ENCODE measurements at places on chromosomes 2 and 18.

GRCh38 chr2:42906557-42907411, 114.4 kb upstream of the HAAO start:
- no peak overlapping the region for H3K4me3 ChIP-seq
- no peaks in the 10 kb centered on the region for H3K36me3 ChIP-seq
- peaks cover 3% of the 10 kb centered on the region for H3K4me1 ChIP-seq
- DNase-seq = no peak

GRCh38 chr18:11398625-11399024, 210.8 kb upstream of the SLC35G4 start:
- H3K4me3 ChIP-seq = no peak overlapping the region
- H3K27me3 ChIP-seq = no peaks in the 10 kb centered on the region
- DNase-seq = no peak
- H3K4me1 ChIP-seq = 0 out of 2 replicates have a peak, but pooled peaks cover 1% of the 10 kb centered on the region
- no peak overlapping the region for H3K27ac ChIP-seq

DNA sequence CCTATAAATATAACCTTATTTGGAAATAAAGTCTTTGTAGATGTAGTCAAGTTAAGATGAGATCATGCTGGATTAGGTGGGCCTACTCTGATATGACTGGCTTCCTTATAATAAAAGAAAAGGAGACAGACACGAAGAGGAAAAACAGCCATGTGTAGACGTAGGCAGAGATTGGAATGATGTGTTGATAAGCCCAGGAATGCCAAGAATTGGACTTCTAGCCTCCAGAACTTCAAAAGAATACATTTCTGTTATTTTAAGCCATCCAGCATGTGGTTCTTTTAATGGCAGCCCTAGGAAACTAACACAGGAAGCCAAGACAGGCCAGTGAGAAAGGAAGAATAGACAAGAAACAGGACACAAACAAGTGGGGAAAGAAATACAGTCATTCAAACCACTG, 68.6 kb downstream of the NYAP2 start:
- H3K36me3 ChIP-seq = no peaks in the 10 kb centered on the region
- 0 out of 2 replicates have a peak, but pooled peaks cover 1% of the 10 kb centered on the region for H3K4me1 ChIP-seq
- no peak overlapping the region for H3K27ac ChIP-seq
- no peaks in the 10 kb centered on the region for H3K27me3 ChIP-seq
- H3K4me3 ChIP-seq = no peak overlapping the region

GRCh38 chr2:8036366-8036765, 645.5 kb upstream of the ID2 start:
- no peaks in the 10 kb centered on the region for H3K36me3 ChIP-seq
- no peak overlapping the region for H3K4me3 ChIP-seq
- DNase-seq = no peak
- H3K27ac ChIP-seq = no peak overlapping the region

DNA sequence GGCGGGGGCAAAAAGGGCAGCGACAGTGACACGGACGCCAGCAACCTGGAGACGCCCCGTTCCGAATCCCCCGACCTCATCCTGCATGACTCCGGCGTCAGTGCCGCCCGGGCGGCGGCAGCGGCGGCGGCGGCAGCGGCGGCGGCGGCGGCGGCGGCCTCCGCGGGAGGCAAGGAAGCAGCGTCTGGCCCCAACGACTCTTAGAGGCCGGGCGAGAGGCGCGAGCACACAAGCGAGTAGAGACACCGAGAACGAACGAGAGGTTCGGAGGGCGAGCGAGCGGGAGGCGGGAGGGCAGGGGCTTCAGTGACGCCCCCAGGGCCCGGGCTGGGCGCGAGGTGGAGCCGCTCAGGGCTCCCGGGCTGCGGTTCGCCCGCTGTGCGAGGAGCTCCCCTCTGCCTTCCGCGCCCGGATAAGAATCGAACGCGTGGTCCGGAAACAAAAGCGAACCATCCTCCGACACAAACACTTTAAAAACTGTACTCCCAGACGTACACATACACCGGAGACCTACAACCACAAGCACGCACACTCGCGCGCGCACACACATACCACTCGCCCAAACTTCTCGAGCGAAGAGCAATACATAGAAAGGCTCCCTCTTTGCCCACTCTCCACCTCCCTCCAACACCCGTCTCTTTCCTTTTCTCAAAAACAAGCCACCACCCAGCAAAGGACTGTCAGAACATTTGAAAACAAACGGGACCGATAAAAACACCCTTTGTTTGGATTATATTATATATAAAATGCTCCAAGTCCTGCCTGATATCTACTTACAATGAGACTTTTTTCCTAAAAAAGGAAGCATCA, 2.8 kb downstream of the SP9 start:
- peak overlapping the region; percentile 30 for H3K4me3 ChIP-seq
- no peak for DNase-seq
- no peaks in the 10 kb centered on the region for H3K36me3 ChIP-seq
- H3K27ac ChIP-seq = no peak overlapping the region

DNA sequence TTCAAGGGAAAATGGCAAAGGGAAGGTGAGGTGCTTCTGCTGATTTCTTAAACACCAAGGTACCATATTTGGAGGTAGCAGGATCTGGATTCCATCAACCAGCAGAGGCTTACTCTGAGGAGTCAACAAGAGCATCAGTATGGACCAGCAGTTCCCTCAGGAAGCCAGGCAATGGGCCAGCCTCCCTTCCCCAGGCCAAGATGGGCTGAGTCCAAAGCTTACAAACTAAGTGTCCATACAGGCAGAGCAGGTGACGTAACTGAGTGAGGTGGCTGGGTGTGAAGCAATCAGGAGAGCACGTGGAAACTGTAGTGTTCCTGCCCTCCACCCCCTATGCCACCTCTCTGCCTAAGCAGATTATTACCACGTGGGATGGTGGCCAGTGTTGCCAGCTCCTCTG, 134.2 kb upstream of the HNRNPA3 start:
- H3K27ac ChIP-seq = no peak overlapping the region
- no peak for DNase-seq
- no peaks in the 10 kb centered on the region for H3K36me3 ChIP-seq
- H3K4me1 ChIP-seq = no peaks in the 10 kb centered on the region
- H3K27me3 ChIP-seq = no peaks in the 10 kb centered on the region
- H3K4me3 ChIP-seq = no peak overlapping the region

DNA sequence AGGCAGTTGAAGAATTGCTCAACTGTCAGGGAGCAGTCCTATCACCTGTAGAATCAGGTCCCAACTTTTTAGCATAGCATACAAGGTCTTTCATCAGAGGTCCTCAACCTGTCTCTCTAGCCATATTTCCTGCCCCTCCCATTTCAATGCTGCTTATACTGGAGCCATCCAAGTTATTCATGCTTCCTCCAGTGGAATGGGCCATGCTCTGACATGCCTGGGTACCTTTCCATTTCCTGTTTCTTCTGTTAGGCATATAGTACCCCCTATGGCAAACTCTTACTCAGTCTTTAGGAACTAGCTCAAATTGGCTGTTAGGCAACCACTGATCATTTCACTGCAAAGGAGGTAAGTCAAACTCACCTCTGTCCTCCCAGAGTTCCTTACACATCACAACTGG, 51.0 kb upstream of the ABCA12 start:
- H3K4me1 ChIP-seq = no peaks in the 10 kb centered on the region
- DNase-seq = no peak
- H3K4me3 ChIP-seq = no peak overlapping the region
- no peak overlapping the region for H3K27ac ChIP-seq
- no peaks in the 10 kb centered on the region for H3K27me3 ChIP-seq

DNA sequence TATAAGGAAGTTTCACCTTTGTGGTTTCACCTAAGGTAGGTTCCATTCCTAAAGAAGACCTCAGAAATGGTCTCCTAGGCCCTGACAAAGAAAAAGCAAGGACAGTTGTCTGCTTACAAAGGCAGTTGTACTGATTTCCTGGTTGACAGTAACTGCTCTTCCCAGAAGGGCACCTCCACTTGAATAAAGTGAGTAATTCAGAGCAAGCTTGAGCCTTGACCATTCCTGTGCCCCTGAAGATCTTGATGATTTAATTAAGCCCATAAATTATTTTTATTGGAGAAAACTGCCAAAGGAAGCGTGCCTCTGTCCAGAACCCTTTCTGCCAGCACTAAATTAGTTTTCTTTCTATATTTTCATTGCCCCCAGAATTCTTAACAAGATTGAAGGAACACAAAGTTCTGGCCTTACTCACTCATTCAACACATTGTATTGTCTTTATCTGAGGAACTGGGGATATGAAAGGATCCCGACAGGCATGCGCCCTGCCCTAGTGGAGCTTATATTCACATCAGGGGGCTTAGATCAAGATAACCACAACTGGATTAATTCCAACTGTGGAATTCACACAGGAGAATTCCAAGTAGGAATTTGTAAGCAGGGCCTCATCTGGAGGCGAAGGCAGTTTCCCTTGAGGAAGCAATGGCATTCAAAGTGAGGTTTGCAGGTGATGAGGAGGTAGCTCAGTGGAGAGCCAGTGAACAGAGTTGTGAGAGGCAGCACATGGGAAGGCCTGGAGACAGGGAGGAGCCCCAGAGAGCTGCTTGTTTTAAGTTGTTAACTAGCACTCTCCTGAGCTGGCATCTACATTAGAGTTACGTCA, 21.2 kb downstream of the PTRHD1 start:
- H3K36me3 ChIP-seq = no peaks in the 10 kb centered on the region
- no peaks in the 10 kb centered on the region for H3K4me1 ChIP-seq
- no peaks in the 10 kb centered on the region for H3K27me3 ChIP-seq
- H3K4me3 ChIP-seq = no peak overlapping the region

DNA sequence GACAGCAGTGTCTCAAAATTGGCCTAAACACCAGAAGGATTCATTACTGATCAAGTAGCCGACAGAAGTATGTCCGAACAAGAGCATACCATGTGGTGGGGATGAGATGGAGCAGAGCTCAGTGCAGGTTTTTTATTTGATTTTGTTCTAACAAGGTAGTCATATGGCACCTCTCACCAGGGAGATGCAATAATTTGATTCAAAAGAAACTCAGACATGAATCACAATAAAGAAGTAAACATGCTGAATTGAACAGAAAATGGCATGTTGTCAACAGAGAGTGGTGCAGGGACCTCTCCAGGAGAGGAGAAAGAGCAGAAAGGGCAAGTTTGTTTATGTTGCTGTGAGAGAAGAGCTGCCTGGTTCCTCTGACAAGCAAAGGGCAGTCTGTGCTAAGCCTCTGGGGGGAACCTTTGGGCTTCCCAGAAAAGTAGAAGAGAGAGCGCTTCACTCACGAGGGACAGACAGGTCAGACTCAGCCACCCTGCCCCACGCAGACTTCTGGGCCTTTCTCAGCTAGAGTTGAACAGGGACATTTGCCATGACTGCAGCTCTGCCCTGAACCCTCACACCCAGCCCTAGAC, 351.3 kb upstream of the RAB12 start:
- no peak overlapping the region for H3K27ac ChIP-seq
- H3K4me1 ChIP-seq = peaks cover 8% of the 10 kb centered on the region
- DNase-seq = no peak
- no peak overlapping the region for H3K4me3 ChIP-seq
- no peaks in the 10 kb centered on the region for H3K36me3 ChIP-seq
- no peaks in the 10 kb centered on the region for H3K27me3 ChIP-seq

DNA sequence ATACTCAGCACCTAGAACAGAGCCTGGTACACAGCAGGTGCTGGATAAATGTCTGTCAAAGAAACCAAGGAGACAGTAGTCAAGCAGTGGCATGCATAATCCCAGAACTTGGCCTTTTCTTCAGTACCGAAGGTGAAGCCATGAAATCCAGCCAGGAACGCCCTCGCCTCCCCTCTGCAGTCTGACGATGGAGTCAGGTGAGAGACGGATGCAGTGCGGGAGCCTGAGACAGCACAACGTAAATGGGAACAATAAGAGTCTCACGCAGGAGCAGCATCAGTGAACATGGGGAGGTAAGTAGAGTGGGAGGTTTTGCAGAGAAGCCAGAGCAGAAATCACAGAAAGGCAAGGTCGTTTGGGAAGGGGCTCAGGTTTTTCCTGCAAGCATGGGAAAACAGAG, 389.3 kb upstream of the MYT1L start:
- no peaks in the 10 kb centered on the region for H3K27me3 ChIP-seq
- no peaks in the 10 kb centered on the region for H3K36me3 ChIP-seq
- no peak for DNase-seq
- H3K27ac ChIP-seq = no peak overlapping the region
- H3K4me1 ChIP-seq = no peaks in the 10 kb centered on the region

DNA sequence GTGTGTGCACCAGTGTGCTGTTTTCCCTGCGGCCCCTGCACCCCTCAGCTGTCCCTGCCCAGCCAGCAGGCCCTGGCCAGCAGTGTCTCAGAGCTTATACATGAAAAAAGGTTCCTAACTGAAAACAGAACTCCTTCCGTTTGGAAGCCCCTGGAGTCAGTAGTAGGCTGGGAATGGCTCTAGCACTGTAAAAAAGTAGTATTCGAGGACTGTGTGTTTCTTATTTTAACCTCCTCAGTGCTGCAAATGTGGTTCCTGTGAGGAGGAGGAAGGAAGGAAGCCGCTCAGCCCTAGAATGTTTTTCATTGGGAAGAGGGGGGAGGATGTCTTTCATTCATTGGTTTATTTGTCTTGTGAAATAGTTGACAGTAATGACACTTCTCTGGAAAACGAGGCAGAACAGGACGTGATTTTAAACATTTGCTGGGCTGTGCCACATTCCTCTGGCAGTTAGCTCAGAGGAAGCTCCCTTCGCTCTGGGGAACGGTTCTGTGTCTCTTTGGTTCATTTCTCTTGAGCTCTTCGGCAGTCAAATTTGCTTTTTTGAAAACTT, 103.5 kb downstream of the SPTBN1 start:
- H3K4me3 ChIP-seq = peak overlapping the region; percentile 97
- DNase-seq = no peak
- H3K4me1 ChIP-seq = peaks cover 5% of the 10 kb centered on the region
- no peaks in the 10 kb centered on the region for H3K27me3 ChIP-seq

DNA sequence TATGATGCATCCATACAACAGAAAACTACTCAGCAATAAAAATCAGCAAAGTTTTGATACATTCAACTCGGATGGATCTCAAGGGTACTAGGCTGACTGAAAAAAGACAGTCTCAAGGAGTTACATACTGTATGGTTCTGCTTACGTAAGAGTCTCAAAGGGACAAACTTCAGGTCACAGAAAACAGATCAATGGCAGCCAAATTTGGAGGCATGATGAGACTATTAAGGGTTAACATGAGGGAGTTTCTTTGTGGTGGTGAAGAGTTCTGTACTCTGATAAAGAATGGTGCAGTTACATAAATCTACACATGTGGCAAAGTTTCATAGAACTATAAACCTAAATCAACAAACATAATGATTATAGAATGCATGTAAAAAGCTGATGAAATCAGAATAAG, 81.4 kb downstream of the COBLL1 start:
- H3K4me1 ChIP-seq = no peaks in the 10 kb centered on the region
- no peak for DNase-seq
- H3K27ac ChIP-seq = no peak overlapping the region
- H3K4me3 ChIP-seq = no peak overlapping the region

Measured in iPS DF 6.9 (cell line).